NCI-H524 treated with DMSO at 0.1 percent for 48 hours (cell line): ENCODE measurements at places on chromosomes 12 and 14.

DNA sequence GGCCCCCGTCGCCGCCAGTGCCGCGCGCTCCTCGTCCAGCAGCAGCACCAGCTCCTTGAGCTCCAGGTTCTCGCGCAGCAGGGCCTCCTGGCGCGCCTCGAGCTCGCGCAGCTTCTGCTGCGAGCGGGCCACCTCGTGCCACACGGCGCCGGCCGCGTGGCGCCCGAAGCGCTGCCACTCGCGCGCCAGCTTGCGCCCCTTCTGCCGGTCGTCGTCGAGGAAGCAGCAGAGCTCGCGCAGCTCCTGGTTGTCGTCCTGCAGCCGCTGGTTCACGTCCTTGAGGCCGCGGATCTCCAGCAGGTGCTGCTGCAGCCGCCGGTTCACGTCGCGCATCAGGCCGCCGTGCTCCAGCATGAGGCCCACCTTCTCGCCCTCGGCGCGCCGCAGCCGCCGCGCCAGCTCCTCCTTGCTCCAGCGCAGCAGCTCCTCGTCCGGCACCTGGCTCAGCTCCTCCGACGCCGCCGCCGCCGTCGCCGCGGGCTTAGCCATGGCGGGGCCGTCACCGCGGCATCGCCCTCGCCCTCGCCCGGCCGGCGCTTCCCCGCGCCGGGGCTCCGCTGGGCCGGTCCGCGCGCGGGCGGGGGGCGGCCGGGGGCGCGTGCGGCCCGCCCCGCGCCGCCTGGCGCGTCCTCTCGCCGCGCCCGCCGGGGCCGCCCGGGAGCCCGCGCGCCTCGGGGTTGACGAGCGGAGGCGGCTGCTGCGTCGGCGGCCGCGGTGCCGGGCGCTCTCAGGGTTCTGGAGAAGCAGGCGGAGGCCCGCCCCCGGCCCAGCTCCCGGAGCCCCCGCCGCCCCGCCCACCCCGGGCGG lies at the start of gene CCDC85C:
Gene CCDC85C (minus strand): TSS at position 737 of the 807 bp plus-strand sequence. CDS start 248 bp downstream, at position 489.
- no peak for DNase-seq

- DNase-seq, result peak; percentile 28
These were observed 14.5 kb downstream of the DYRK2 start for GRCh38 chr12:67662910-67663538.

DNA sequence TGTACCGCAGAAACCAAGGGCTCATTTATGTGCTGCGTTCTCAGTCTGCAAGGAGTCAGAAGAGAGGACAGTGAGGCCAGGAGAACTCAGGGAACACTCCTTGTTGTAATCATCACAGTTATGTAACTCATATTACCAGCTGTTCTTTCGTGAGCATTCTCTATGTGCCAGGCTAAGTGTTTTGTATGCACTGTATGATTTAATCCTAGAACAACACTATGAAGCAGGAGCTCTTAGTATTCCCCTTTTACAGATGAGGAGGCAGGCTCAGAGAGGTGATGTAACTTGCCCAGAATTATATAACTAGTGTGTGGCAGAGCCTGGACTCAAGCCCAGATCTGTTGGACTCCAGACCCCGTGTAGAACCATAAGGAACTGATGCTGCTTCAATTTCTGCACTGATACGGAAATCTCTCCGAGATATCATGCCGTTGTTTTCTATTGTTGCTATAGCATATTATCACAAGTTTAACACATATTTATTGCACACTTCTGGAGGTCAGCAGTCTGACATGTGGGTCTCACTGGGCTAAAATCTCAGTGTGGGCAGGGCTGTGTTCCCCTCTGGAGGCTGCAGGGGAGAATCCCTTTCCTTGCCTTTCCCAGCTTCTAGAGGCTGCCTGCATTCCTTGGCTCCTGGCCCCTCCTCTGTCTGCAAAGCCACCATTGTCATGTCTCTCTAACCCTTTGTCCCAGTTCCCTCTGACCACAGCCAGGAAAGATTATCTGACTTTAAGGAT lies 16.3 kb upstream of the CD9 start:
- DNase-seq, result no peak

DNA sequence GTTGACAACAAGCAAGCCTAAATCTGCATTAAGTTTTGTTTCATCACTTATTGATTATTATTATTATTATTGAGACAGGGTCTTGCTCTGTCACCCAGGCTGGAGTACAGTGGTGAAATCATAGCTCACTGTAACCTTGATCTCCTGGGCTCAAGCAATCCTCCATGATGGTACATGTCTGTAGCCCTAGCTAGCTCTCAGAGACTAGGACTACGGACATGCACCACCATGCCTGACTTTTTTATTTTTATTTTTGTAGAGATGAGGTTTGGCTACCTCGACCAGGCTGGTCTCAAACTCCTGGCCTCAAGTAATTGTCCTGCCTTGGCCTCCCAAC lies 35.7 kb upstream of the STK38L start:
- no peak for DNase-seq

DNA sequence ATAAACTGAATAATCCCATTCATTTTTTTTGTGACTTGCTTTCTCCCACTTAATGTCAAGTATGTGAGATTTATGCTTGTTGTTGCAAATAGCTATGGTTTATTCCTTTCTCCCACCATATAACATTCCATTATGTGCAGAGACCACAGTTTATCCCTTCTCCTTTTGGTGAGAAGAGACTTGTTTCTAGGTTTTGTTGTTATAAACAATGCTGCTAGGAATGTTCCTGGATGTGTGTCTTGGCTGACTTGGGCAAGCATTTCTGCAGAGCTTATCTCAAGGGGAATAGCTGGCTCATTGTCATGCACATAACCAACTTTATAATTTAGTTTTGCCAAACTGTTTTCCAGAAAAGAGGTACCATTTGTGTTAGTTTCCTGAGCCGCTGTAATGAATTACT lies 47.6 kb upstream of the PPP1CC start:
- no peak for DNase-seq

DNA sequence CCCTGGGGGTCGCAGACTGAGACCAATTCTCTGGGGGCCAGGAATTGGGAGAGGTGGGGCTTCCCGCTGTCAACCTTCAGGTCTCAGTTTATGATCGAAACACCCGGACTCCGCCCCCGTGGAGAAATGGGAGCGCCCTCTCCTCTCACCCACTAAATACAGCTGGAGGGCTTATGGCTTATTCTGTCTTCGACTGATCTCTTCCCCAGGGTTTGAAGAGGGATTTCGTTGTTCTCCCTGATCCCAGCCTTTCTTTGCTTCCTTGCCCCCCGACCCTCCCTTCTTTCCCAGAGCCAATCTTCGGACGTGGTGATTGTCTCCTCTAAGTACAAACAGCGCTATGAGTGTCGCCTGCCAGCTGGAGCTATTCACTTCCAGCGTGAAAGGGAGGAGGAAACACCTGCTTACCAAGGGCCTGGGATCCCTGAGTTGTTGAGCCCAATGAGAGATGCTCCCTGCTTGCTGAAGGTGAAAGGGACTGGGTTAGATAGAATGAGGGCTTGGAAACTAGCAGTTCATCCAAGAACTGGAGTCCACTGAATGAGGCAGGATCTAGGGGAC lies 607 bp downstream of the OS9 start:
- DNase-seq, result no peak

GRCh38 chr14:101442451-101442850 lies 118.8 kb upstream of the DIO3 start:
- no peak for DNase-seq

GRCh38 chr12:103933237-103933636 lies 3.0 kb downstream of the HSP90B1 start:
- DNase-seq, result no peak

- DNase-seq, result no peak
These were observed 105.1 kb downstream of the ZFP36L1 start for GRCh38 chr14:68687746-68688145.

GRCh38 chr12:16726879-16727278 lies 120.9 kb upstream of the LMO3 start:
- DNase-seq, result no peak

GRCh38 chr12:104282109-104282508 lies 21.4 kb upstream of the EID3 start:
- DNase-seq, result no peak
